IPS-NIHi11 (cell line): ENCODE measurements at places on chromosomes 6 and 20.
A peak's percentile ranks its signal among the peaks of the same experiment; 100 is the strongest.

- no peak for DNase-seq
These were observed 70.3 kb upstream of the RALGAPA2 start for GRCh38 chr20:20782755-20783154.

DNA sequence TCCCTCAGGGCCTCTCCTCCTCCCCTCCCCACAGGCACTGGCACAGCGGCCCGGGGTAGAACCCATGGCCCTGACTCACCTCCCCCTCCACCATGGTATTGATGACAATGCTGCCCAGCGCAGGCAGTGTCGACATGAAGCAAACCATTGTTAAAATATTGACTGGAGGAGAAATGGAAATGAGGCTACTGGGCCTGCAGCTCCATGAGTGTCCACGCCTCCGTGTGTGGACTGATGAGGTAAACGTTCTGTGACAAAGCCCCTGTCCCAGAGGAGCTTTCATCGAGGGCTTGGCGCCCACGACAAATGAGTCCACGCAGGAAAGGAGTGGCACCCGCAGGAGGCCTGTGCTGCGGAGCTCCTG lies 402.7 kb downstream of the TAF4 start:
- DNase-seq, result no peak

DNA sequence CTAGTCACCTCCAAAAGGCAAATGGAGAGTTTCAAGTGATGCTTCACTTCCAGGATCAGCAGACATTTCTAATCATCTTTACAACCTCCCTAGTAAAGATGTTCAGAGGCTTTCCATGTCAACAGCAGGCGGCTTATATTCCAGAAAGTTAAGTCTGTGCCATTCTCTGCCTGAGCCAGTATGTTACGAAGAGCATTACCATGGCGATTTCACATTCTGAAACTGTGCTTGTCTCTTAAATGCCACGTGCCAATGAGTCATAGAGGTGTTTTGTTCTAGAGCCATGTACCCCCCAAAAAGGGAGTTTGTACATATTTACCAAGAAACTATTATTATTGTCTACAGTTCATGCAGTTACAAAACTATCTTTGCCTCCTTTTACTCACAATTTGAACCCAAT lies 319.5 kb downstream of the FOXA2 start:
- DNase-seq, result no peak

DNA sequence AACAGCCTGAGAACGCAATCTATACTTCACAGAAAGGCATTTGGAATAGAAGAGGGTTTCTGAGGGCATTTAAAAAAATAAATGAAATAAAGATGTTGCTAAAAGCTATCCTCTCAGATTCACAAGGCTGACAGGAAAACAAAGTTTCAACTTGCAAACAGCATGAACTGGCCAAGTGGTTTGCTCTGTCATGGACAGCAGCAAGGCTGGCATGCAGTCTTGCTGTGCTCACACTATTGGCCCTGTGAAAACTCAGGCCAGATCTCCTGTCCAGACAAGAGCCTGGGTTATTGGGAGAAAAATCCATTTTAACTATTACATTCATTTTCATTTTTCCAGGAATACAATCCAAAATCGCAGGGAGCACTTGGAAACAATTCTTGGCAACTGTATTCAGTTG lies 506.2 kb upstream of the SLC35B3 start:
- no peak for DNase-seq

DNA sequence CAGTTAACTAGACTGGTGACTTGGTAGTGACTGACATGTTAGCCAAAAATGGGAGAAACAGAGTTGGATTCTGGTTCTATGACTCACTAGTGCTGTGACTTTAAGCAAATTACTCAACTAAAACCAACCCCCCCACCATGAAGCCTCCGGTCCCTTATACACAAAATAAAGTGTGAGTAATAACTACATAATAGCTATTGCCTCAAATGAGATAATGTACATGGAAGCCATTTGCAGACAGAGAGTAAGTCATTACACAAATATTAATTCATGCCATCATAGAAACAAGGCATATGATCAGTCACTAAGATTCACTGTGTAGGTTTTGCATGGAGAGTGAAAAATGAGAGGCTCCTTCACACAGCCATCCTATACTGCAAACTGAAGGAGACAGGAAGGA lies 111.9 kb downstream of the HIVEP2 start:
- DNase-seq, result no peak

GRCh38 chr6:148516617-148517016 lies 174.0 kb downstream of the SASH1 start:
- DNase-seq, result no peak

- DNase-seq, result no peak
These were observed 93.2 kb downstream of the MAN1A1 start for GRCh38 chr6:119256392-119256791.

- DNase-seq, result no peak
These were observed 76.8 kb downstream of the MKKS start for GRCh38 chr20:10357061-10357708.

DNA sequence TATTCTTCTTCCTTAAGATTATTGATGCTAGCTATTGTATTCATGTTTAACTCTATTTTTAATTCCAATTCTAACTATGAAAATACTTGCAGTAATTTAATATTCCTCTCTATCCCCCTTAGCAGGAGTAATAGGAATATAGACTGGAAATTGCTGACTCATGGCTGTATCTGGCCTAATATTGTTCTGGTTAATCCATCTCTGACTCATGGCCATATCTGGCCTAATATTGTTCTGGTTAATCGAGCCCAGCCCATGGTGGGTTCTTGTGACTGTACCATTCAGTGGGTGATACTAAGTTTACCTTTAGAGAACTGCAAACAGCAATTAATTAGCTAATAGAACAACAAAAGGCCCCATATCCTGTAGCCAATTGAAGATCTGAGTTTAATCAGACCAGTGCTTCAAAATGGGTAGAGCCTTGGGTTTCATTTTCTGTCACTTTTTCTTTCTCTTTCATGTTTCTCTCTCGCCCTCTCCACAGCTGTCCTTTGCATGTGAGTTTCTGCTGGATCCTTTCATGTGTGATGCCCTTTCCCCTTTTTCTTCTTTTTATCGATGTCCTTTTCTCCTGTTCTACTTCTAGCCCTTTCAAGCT lies 50.6 kb downstream of the SLC22A3 start:
- DNase-seq, result no peak

DNA sequence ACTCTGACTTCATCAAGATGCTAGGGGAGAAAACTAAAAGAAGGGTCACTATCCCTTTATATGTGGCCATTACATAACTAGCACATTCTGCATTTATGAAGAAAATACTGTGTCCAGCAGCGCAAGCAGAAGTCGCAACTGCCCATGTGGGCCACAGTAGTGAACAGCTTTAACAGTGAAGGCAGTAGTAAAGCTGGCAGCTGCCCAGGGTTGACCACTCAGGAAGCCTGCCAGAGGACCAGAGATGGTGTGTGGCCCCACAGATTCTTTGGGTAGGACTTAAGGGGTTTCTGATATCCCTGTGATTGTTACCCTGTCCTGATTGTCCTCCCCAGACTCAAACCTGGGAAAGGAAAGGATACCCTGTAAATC lies 88.3 kb upstream of the NT5E start:
- no peak for DNase-seq

- peak; percentile 31 for DNase-seq
These were observed 181.0 kb downstream of the TRIM27 start for GRCh38 chr6:28742668-28743270.

- peak; percentile 66 for DNase-seq
These were observed 1.8 kb downstream of the CHRNA4 start for GRCh38 chr20:63359164-63359934.

DNA sequence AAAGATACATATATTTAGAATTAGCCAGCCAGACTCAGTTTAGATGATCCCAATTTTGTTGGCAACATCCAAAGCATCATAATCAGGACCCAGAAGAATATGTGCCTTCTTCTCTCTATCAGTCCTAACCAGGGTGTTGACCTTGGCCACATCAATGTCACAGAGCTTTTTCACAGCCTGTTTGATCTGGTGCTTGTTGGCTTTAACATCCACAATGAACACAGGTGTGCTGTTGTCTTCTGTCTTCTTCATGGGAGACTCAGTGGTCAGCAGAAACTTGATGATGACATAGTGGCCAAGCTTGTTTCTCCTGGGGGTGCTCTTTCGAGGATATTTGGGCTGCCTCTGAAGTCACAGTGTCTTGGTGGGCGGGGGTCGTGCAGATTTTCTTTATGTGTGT lies 84.9 kb downstream of the MKKS start:
- no peak for DNase-seq

DNA sequence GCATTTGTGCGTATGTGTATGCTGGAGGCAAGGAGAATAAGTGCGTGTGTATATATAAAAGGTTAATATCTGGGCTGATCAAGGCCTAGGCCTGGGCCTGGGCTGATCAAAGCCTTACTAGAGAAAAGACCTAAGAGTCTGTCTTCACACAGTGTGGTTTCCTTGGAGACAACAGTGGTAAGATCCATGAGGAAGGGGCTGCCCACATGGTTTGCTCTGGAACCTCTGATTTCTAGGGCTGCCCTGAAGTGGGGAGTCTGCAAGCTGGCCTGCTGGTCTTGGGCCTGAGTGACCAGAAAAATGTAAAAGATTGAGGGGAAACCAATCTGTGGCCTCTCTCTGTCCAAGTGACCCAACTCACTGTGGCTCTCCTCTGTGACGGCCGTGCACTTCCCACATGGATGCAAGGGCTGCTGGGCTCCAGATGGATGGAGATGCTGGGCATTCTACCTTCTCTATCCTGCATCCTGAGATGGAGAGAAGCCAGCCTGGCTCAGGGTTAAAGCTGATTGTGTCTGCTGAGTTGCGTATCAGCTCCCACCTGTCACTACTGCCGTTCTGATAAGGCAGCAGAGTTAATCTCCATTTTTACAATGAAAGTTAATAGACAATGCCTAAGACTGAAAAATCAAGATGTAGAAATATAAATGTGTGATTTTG lies 90.3 kb upstream of the NXT1 start:
- DNase-seq, result no peak

GRCh38 chr20:16501301-16501700 lies 71.9 kb downstream of the KIF16B start:
- DNase-seq, result no peak

DNA sequence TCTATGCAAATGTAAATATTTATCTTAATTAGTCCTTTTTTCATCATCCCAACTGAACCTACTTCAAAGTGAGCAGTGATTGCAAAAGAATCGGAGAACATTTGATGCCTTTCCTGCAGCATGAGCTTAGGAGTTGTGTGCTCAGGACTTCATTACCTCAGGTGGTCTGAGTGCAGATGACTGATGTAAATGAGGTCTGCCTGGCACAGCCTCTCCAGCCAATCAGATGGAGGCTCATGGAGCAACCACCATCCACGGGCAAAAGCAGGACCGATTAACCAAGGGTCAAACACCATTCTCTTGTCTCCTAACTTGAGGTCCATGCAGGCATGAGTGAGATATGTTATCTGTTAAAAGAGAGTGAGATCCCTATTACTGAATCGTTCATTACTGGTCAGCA lies 165.7 kb upstream of the CARMIL1 start:
- DNase-seq, result no peak

DNA sequence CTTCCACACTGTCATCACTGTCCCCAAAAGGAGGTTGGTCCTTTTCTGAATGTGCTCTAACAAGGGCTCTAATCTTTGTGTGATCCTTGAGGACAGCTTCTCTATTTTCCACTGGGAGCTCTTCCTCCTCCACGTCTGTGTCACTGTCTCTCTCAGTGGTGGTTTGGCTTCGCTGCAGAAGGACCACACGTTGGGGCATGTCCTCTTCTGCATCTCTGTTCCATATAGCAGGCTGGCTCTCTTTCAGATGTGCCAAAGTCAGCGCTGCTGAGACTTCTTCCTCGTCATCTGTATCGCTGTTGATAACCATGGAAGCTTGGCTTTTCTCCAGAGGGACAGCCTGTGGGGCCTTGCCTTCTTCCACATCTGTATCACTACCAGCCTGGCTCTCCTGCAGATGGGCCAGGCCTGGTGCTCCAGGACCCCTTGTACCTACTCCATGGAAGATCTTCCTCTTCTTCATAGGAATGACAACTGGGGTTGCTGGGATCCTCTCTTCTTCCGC lies 4.6 kb downstream of the MDC1 start:
- no peak for DNase-seq

DNA sequence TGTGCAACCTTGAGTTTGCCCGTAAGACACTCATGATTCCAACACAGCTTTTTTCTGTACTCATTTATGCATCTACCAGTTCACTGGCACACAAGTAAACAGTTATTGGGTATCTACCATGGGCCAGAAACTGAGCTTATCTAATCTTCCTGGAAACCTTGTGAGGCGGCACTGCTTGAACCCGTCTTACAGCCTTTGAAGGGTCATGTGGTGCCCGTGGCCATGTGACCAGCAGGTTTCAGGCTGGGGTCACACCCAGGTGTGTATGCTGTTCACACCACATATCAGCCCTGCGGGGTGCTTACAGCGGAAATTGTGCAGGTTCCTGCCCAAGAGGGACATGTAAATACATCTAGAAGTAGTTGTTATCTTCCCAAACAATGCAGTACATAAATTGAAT lies 6.1 kb downstream of the THBD start:
- DNase-seq, result no peak

- no peak for DNase-seq
These were observed 6.8 kb downstream of the MDFI start for GRCh38 chr6:41645007-41645618.

DNA sequence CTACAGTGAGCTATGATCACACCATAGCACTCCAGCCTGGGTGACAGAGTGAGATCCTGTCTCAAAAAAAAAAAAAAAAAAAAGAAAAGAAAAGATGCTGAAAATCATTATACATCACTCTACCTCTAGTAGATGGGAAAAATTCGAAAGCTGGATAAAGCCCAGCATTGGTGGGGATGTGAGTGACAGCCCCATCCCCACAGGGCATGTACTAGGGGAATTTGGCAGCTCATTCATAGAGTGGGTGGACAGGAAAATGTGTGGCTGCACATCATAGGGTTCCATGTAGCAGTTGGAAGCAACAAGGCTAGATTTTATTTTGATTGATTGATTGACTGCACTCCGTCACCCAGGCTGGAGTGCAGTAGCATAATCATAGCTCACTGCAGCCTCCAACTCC lies 42.0 kb downstream of the MRPL14 start:
- no peak for DNase-seq

- no peak for DNase-seq
These were observed 143.2 kb upstream of the TENT5A start for GRCh38 chr6:81895511-81896185.

GRCh38 chr6:76772951-76773350 lies 690.3 kb downstream of the HTR1B start:
- no peak for DNase-seq

DNA sequence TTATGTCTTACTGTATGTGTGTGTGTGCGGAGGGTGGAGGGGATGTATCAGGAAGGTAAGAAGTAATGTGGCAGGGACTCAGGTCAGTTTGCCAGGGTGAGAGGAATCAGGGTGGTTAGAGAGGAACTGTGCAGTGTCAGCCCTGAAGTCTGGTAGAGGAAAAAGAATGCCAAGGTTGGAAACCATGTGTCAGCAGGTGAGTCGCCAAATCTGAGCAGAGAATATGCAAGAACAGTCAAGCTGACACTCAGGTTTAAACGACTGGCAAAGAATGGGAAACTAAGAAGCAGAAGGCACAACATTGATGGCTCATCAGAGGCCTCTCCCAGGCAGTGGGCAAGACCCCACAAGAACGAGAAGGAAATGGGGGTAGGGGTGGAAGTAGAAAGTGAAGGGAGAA lies 107.5 kb upstream of the TBX18 start:
- no peak for DNase-seq
